ENCODE measurements at places on chromosomes 7 and 10.

GRCh38 chr10:85641479-85642009 lies 725.1 kb downstream of the GRID1 start:
- DNase-seq, result no peak

- no peak for DNase-seq
These were observed 39.4 kb downstream of the HK1 start for GRCh38 chr10:69317626-69318105.

- no peak for DNase-seq
These were observed 41.3 kb downstream of the ZNF467 start for GRCh38 chr7:149732111-149732561.

DNA sequence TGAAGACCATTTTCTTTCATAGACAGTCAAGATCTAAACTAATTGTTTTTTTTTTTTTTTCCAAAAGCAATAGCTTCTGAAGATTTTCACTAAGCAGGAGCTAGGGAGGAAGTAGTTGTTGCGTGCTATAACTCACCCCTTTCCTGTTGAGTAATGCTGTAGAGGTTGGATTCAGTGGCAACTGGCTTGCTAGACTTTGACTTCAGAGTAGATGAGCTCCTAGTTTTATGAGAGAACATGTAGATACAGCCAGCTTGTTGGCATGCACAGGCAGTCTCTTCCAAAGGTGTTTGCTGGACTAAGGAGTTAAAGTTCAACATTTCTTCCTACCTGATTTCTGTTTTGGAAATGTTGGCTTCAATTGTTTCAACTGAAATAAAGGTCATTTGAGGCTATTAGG lies 66.2 kb upstream of the MXI1 start:
- no peak for DNase-seq

- DNase-seq, result no peak
These were observed 293.1 kb downstream of the C7orf25 start for GRCh38 chr7:42618651-42619360.

GRCh38 chr7:70700941-70701425 lies 431.0 kb upstream of the GALNT17 start:
- no peak for DNase-seq

DNA sequence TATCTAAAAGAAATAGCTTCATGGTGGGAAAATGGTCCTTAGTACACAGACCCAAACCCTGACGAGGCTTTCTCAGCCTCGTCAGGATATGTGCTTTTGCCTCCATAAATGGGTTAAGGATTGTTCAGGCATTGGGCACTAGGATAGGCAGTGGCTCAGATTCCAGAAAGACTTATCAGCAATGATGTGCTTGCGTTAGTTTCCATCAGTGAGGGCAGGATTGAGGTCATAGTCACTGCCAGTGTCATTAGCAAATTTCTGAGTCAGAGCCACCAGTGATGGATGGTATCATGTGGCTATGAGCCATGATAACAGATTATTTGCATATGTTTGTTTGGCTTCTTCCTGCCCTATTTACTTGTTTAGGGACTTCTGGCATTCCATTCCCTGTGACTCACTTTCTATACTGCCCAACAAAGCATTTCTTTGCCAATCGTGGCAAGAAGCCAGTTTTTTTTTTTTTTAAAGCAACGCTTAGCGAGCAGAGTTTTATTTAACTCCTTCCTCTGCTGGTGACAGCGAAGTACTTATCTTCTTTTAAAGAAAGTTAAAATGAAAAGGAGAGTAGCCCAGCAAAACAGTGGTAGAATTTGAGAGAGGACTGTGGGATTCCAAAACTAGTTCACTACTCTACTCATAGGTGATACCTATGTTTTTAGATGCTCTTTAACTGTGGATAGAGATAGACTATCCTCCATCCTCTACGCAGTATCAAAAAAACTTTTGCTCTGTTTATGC lies 44.4 kb downstream of the MYPN start:
- no peak for DNase-seq

Data from NCI-H1930 (cell line).